ENCODE measurements at places on chromosomes 16 and 17. TPM values are rescaled to one million over a fixed set of nuclear protein-coding genes. Genes with fewer than 3 reads are reported as not detected.

DNA sequence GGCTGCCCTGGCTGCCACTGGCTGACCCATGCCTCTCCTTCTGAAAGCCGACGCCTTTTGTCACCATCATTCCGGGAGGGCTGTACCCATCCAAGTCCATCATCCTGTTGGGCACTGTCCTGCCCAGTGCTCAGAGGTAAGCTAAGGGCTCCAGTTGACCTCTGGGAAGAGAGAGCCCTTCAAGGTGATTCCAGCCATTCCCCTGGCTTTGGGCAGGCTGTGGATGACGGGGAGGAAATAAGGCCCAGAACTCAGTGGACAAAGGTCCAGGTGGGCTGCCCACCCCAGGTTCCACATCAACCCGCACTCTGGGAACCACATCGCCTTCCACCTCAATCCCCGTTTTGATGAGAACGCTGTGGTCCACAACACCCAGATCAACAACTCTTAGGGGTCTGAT, 45.8 kb downstream of the NOS2 start:
- H3K36me3 ChIP-seq, result no peaks in the 10 kb centered on the region
- H3K27me3 ChIP-seq, result no peaks in the 10 kb centered on the region
- H3K4me3 ChIP-seq, result no peak overlapping the region
- no peak for DNase-seq

Gene C17orf78
- not detected for polyA plus RNA-seq

- DNase-seq, result no peak
- H3K36me3 ChIP-seq, result no peaks in the 10 kb centered on the region
- no peaks in the 10 kb centered on the region for H3K27me3 ChIP-seq
These were observed 4.1 kb downstream of the USH1G start for GRCh38 chr17:74918906-74919305.

DNA sequence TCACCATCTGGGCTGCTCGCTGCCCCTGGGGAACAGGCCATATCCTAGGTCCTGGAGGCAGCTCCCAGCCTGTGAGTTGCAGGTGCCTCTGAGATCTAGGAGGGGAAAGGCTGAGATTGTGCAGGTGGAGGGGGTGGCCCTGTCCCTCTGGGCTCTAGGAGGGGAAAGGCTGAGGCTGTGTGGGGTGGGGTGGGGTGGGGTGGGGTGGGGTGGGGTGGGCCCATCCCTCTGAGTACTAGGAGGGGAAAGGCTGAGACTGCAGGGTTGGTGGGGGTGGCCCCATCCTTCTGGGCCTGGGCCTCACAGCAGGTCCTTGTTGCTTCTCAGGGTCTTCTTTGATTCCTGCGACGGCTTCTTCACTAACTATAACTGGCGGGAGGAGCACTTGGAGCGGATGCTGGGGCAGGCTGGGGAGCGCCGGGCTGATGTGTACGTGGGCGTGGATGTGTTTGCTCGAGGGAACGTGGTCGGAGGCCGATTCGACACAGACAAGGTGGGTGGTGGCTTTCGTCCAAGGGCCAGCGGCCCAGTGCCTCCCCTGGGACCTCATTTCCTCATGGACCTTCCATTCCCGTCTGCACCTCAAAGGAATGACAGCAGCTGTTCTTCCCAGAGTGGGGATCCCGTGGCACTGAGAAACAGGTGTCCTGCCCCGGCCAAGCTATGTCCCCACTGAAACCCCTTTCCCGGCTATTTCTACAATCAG, 7.1 kb downstream of the ENGASE start:
- no peak overlapping the region for H3K27ac ChIP-seq
- no peaks in the 10 kb centered on the region for H3K36me3 ChIP-seq
- H3K27me3 ChIP-seq, result no peaks in the 10 kb centered on the region
- no peak overlapping the region for H3K4me3 ChIP-seq
- DNase-seq, result no peak
- H3K4me1 ChIP-seq, result no peaks in the 10 kb centered on the region
